ENCODE measurements at places on chromosomes 3 and 15. TPM values are rescaled to one million over a fixed set of nuclear protein-coding genes. Genes with fewer than 3 reads are reported as not detected.

GRCh38 chr15:64901914-64902313, 9.8 kb upstream of the ANKDD1A start:
- no peak overlapping the region for H3K27ac ChIP-seq
- peak; percentile 63 for DNase-seq
- H3K4me3 ChIP-seq: no peak overlapping the region
- peaks cover 28% of the 10 kb centered on the region for H3K4me1 ChIP-seq
- no peaks in the 10 kb centered on the region for H3K36me3 ChIP-seq

SLC22A14 gene
- not detected for total RNA-seq

GRCh38 chr3:25783661-25784512, 644 bp upstream of the NGLY1 start:
- peak overlapping the region; percentile 27 for H3K4me3 ChIP-seq
- peak; percentile 78 for DNase-seq
- no peaks in the 10 kb centered on the region for H3K36me3 ChIP-seq
- H3K27ac ChIP-seq: peak overlapping the region; percentile 76
- H3K4me1 ChIP-seq: peaks cover 33% of the 10 kb centered on the region

GPR62 gene
- not detected for total RNA-seq

NANOGP8 gene
- total RNA-seq: not detected

DNA sequence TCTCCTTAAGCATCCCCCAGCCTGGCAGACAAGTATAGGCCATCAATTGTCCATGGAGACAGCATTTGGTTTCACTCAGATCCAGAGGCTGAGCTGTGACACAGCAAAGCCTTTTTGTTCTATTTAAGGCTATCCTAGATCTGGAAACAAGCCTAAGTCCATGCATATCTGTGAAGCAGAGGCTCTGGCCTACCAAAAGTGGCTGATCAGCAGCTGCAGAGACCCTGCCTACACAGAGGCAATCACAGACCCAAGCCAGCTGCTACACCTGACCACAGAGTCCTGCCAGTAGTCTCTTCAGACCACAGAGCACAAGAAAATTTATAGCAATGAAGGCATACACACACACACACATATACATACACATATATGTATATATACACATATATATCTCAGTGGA, 501.7 kb upstream of the ARPP21 start:
- no peaks in the 10 kb centered on the region for H3K27me3 ChIP-seq
- no peak for DNase-seq
- no peaks in the 10 kb centered on the region for H3K4me1 ChIP-seq
- H3K36me3 ChIP-seq: no peaks in the 10 kb centered on the region
- no peak overlapping the region for H3K4me3 ChIP-seq
- H3K27ac ChIP-seq: no peak overlapping the region

Measured in B cell (primary cell).